RWPE2 (cell line): ENCODE measurements at places on chromosomes 6 and 20.

- DNase-seq: no peak
Measured at GRCh38 chr6:152426276-152426675, 210.9 kb downstream of the SYNE1 start.

GRCh38 chr6:94300424-94301144 lies 881.2 kb upstream of the EPHA7 start:
- no peak for DNase-seq

DNA sequence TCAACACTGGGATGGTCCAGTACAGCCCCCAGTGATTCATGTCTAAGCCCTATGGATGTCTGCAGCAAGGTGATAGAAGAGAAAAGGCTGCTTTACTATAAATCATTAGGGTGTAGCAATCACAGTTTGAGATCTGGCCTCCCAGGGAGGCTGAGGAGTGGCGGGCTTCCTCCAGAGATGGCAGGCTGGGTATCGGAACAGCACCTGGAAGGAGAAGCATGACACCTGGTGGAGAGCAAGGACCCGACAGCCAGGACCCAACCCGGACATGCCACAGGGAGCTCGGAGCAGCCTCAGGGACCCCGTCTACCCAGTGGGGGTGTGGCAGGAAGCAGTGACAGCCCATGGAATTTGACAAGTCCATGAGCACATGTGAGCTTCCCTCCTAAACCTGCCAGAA lies 114.8 kb upstream of the CD93 start:
- DNase-seq: no peak

- no peak for DNase-seq
Measured at GRCh38 chr6:37865504-37865903, 46.0 kb downstream of the ZFAND3 start.

GRCh38 chr6:44499609-44500008 lies 112.1 kb downstream of the CDC5L start:
- no peak for DNase-seq

GRCh38 chr6:113385020-113385431 lies 472.1 kb upstream of the MARCKS start:
- DNase-seq: no peak

DNA sequence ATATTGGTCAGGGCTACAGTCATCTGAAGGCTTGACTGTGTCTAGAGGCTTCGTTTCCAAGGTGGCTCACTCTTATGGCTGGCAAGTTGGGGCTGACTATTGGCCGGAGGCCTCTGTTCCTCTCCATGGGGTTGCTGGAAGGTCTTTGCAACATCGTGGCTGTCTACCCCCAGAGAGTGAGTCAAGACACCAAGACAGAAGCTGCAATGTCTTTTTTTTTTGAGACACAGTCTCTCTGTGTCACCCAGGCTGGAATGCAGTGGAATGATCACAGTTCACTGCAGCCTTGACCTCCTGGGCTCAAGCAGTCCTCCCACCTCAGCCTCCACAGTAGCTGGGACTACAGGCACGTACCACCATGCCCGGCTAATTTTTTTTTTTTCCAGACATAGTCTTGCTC lies 29.4 kb upstream of the KIF3B start:
- DNase-seq: no peak

- DNase-seq: no peak
Measured at GRCh38 chr20:43722153-43722505, 4.7 kb downstream of the GTSF1L start.

DNA sequence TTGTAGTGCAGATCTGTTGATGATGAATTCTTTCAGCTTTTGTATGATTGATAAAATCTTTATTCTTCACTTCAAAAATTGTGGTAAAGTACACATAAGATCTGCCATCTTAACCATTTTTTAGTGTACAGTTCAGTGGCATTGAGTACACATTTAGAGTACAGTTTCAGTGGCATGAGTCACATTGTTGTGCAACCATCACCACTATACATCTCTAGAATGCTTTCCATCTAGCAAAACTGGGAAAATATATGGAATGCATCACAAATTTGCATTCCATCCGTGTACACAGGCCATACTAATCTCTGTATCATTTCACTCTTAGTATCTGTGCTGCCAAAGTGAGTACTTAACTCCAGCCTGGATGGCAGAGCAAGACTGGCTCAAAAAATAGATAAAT lies 28.7 kb downstream of the SIRPD start:
- DNase-seq: no peak

GRCh38 chr20:48319943-48320584 lies 507.7 kb downstream of the PREX1 start:
- DNase-seq: peak; percentile 66

DNA sequence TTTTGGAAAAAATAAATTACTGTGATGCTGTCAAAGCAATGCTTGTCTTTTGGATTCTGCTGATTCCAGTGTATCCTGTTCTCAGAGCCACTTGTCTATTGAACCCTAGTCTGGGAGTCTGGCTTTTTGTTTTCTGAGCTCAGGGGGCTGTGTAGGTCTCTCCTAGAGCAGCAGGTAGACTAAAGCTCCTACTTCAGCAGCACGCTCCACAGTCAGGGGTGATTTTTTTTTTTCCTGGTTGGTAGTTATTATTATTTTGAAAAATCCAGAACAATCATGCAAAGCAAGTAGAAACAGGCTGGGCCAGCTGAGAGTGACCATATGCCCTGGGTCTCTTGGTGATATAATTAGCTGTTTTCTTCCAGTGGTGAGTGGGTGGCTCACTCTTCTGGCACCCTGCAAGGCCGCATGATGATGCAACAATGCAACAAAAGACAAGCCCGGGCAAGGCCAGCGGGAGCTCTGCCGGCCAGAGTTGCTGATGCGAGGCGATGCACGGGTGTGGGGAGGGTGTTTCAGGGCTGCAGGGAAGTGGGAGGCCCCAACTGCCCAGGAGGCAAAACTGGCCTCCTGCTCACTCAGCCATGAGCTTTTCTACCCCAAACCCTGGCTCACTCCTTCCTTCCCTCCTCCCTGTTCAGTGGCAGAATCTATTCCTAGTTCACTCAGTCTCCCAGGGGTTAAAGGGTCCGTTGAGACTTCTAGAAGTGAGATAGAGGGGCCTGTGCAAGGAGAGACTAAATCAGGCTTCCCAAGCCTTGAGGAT lies 11.5 kb upstream of the CDKN1A start:
- peak; percentile 96 for DNase-seq

GRCh38 chr6:126210398-126211075 lies 129.4 kb upstream of the CENPW start:
- no peak for DNase-seq

DNA sequence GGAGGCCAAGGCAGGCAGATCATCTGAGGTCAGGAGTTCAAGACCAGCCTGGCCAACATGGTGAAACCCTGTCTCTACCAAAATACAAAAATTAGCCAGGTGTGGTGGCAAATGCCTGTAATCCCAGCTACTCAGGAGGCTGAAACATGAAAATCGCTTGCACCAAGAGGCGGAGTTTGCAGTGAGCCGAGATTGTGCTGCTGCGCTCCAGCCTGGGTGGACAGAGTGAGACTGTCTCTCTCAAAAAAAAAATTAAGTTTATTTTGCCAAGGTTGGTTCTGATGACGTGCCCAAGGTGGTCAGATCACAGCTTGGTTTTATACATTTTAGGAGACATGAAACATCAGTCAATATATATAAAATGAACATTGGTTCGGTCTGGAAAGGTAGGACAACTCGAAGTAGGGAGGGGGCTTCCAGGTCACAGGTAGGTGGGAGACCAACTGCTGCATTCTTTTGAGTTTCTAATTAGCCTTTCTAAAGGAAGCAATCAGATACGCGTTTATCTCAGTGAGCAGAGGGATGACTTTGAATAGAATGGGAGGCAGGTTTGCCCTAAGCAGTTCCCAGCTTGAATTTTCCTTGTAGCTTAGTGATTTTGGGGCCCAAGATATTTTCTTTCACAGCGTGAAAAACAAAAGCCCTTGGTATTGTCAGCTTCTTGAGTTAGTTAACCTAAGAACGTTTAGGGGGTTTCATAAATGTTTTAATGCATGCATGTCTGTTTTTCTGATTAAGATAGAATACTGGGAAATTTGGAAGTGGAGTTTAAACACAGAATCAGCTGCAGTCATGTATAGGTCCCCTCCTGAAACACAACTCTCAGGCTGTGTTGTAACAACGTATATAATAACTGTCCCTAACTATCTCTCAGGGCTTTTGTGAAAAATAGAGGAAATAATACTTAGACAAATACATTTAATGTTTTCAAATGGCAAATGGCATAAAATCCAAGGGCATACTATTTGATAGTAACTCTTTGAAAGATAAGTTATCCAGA lies 16.7 kb downstream of the ACOT13 start:
- no peak for DNase-seq

- no peak for DNase-seq
Measured at GRCh38 chr6:45818655-45819054, 197.0 kb downstream of the CLIC5 start.
